ENCODE measurements at places on chromosomes 2 and 18.

DNA sequence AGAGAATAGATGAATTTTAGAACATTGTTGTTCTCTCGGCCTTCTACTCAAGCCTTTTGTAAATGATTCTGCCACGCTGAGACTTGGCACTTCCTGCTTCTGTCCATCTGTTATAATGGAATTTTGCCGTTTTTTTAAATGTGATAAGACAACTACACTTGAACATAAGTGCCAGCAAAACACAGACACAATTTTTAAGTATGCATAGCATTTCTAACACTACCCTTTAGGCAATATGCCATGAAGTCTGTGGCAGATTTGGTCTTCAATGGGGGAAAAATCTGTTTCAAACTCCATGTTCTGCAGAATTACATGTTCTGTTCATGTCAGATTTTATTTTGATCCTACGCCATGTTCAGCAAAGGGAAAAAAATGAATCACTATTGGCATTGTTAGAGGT lies 1170.7 kb upstream of the SLC39A10 start:
- no peaks in the 10 kb centered on the region for H3K27me3 ChIP-seq
- no peak overlapping the region for H3K27ac ChIP-seq
- H3K36me3 ChIP-seq: no peaks in the 10 kb centered on the region

- H3K27me3 ChIP-seq: no peaks in the 10 kb centered on the region
- no peaks in the 10 kb centered on the region for H3K4me1 ChIP-seq
- no peak overlapping the region for H3K4me3 ChIP-seq
- DNase-seq: no peak
Observed at GRCh38 chr2:19807866-19808265, 93.9 kb downstream of the TTC32 start.

GRCh38 chr18:5311301-5311989 lies 15.9 kb upstream of the ZBTB14 start:
- H3K4me3 ChIP-seq: no peak overlapping the region
- H3K27me3 ChIP-seq: no peaks in the 10 kb centered on the region

- no peaks in the 10 kb centered on the region for H3K27me3 ChIP-seq
- H3K4me3 ChIP-seq: no peak overlapping the region
- H3K27ac ChIP-seq: peak overlapping the region; percentile 77
- H3K4me1 ChIP-seq: no peaks in the 10 kb centered on the region
- no peak for DNase-seq
- H3K36me3 ChIP-seq: no peaks in the 10 kb centered on the region
Observed at GRCh38 chr2:98793897-98794830, 63.2 kb upstream of the MGAT4A start.

DNA sequence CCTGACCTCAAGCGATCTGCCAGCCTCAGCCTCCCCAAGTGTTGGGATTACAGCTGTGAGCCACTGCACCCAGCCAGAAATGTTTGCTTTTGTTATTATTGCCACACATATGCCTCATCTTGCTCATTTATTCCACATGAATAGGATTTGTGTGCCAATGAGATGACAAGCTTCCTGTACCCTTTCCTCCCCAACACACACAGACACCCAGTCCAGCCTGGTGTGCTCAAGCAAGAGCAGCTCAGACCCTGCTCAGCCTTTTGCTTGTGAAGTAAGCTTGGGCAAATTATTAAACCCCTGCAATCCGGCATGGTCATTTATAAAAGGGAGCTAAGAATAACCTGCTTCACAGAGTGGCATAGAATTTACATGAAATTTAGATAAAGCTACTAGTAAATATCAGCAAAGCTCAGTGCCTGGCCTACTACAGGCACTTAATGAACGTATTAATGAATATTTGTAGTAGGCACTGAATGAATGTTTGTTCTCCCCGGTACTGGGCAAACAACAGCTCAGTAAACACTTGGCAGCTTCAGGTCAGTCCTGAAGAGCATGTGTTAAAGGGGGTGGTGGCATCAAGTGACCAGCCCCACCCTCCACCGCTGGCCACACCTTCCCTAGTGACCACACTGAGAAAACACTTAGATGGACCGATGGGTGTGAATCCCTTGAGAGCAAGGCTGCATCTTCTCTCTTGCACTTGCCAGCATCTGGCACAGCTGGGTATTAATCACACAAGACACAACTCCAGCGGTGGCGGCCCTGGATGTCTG lies 280.2 kb downstream of the SRBD1 start:
- no peak overlapping the region for H3K4me3 ChIP-seq

- no peak overlapping the region for H3K4me3 ChIP-seq
- H3K36me3 ChIP-seq: no peaks in the 10 kb centered on the region
- no peaks in the 10 kb centered on the region for H3K27me3 ChIP-seq
- H3K4me1 ChIP-seq: no peaks in the 10 kb centered on the region
- no peak overlapping the region for H3K27ac ChIP-seq
Observed at GRCh38 chr2:19747310-19748072, 154.3 kb downstream of the TTC32 start.

GRCh38 chr18:24735624-24736231 lies 275.3 kb downstream of the HRH4 start:
- H3K4me1 ChIP-seq: no peaks in the 10 kb centered on the region
- H3K36me3 ChIP-seq: no peaks in the 10 kb centered on the region
- no peak overlapping the region for H3K4me3 ChIP-seq
- H3K27ac ChIP-seq: peak overlapping the region; percentile 66
- H3K27me3 ChIP-seq: no peaks in the 10 kb centered on the region

DNA sequence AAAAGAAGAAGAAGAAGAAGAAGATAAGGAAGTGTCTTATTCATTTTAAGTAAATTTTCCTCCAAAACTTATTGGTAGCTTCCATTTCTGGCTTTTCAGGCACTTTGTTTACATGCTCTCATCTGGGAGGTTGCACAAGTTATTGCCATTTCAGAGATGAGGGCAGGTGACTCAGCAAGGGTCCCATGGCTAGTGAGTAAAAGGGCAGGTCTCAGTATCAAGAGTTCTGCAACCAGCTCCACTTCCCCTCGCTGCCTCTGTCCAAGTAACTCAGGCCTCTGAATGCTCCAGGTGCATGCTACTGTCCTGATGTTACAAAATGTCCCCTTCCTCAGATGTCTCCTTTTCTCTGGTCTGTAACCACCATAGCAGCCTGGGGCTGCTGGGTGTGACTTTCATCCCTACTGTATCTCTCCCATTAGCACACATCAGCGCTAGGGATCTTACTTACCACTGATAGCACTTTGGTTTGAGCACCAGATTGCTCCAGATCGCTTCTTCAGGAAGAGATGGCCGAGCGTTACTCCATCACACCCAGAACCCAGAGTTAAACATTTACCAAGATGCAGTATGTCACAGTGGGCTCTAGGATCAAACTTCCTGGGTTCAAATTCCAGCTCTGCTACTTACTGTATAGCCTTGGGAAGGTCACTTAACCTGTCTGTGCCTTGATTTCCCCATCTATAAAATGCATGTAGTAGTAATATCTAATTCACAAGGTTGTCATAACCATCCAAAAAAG lies 57.4 kb upstream of the LAPTM4A start:
- no peaks in the 10 kb centered on the region for H3K4me1 ChIP-seq
- no peak overlapping the region for H3K4me3 ChIP-seq
- no peaks in the 10 kb centered on the region for H3K27me3 ChIP-seq
- H3K27ac ChIP-seq: no peak overlapping the region

- no peak overlapping the region for H3K4me3 ChIP-seq
- DNase-seq: no peak
- H3K4me1 ChIP-seq: no peaks in the 10 kb centered on the region
- no peaks in the 10 kb centered on the region for H3K27me3 ChIP-seq
Observed at GRCh38 chr2:170394641-170395387, 216.9 kb downstream of the MYO3B start.

GRCh38 chr2:166637051-166637450 lies 143.0 kb upstream of the SCN7A start:
- DNase-seq: no peak
- H3K27ac ChIP-seq: no peak overlapping the region
- H3K27me3 ChIP-seq: no peaks in the 10 kb centered on the region
- H3K4me1 ChIP-seq: no peaks in the 10 kb centered on the region
- H3K4me3 ChIP-seq: no peak overlapping the region

- no peak for DNase-seq
- no peak overlapping the region for H3K4me3 ChIP-seq
- H3K4me1 ChIP-seq: no peaks in the 10 kb centered on the region
- H3K27ac ChIP-seq: no peak overlapping the region
Observed at GRCh38 chr2:109563288-109563687, 50.5 kb downstream of the SEPTIN10 start.

- peaks cover 10% of the 10 kb centered on the region for H3K27me3 ChIP-seq
- peak overlapping the region; percentile 77 for H3K27ac ChIP-seq
- H3K4me3 ChIP-seq: no peak overlapping the region
- H3K36me3 ChIP-seq: no peaks in the 10 kb centered on the region
Observed at GRCh38 chr2:176552501-176553135, 283.4 kb downstream of the MTX2 start.

DNA sequence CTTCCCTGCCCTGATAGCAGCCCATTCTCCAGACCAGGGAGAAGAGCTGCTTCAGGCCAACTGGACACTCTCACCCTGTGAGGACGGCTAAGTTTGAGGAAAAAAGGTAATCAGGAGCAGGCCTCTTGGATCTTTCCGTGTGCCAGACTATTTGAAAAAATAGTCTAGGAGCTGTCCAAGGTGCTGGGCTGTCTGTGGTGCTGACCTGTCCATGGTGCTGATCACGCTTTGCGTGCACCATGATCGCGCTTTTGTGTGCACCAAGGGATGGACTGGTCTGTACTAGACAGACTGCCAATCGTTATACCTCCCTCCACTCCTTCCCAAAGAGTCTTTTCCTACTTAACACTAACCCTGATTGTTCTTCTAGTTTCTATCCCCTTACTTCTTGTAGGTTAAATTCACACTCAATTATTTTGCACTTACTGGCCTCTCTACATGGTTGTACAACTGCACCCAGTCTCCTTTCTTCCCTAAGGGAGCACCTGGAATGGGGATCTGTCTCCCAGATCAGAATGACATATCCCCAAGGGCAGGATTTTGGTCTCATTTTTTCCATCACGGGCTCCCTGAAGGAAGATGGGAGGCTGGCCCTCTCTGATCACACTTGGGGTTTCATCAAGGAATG lies 295.4 kb downstream of the CELF4 start:
- no peak for DNase-seq
- no peak overlapping the region for H3K27ac ChIP-seq
- H3K27me3 ChIP-seq: no peaks in the 10 kb centered on the region

DNA sequence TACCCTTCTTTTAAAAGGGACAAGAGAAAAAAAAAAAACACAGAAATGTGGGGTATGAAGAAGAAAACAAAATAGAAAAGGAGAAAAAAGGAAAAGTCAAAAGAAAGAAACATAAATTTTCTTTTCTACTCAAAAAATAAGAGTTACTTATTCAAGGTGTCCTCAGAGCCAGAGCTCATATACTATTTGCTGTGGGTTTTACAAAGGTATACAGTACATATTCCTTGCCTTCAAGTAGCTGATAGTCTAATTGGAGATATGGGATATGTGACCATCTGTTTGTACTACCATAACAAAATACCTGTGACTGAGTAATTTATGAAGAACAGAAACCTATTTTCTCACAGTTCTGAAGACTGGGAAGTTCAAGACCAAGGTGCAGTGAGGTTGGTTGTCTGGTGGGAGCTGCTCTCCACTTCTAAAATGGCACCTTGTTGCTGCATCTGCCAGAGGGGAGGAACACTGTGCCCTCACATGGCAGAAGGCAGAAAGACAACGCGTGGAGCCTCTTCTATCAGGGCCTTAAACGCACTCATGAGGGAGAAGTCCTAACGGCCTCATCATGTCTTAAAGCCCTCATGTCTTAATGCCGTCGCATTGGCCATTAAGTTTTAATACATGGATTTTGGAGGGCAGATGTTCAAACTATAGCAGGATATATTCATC lies 33.9 kb downstream of the NBAS start:
- H3K4me1 ChIP-seq: no peaks in the 10 kb centered on the region
- no peak overlapping the region for H3K4me3 ChIP-seq
- H3K36me3 ChIP-seq: no peaks in the 10 kb centered on the region
- no peak for DNase-seq
- H3K27me3 ChIP-seq: no peaks in the 10 kb centered on the region
- H3K27ac ChIP-seq: no peak overlapping the region

DNA sequence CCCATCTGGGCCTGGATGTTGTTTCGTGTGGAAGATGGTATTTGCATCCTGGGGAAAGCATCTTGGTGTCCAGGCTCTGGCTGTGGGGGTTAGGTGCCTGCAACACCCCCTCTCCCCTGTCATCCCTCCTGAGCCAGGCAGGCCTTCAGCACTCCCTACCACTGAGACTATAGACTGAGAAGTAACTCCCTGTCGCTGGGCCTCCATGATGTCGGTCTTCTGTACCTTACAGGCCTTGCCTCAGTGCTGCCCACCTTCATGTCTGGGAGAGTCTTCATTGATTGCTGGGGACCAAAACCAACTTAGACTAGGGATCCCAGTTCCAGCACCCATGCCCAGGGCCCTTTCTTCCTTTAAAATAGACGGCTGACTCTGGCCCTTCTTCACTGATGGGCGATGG lies 33.1 kb upstream of the DNMT3A start:
- H3K27me3 ChIP-seq: no peaks in the 10 kb centered on the region
- no peak overlapping the region for H3K27ac ChIP-seq
- H3K4me1 ChIP-seq: peaks cover 3% of the 10 kb centered on the region
- DNase-seq: no peak
- no peaks in the 10 kb centered on the region for H3K36me3 ChIP-seq

DNA sequence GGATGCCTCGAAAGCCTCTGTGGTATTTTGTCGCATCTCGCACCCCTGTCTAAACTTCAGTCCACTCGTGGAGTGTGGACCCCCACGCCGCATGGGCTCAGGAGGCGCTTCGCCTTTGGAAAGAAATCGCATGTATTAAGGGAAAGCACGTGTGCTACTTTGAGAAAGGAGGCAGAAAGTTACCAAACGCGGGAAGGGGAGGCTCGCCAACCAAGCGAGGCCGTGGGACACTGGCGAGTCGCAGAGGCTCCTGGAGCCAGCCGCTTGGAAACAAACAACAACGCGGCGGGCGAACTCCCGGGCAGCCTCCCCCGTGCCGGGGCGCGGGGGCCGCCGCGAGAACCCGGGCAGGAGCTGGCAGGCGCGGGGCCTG lies 455 bp upstream of the AGAP1 start:
- H3K27me3 ChIP-seq: no peaks in the 10 kb centered on the region
- no peak for DNase-seq
- H3K4me3 ChIP-seq: peak overlapping the region; percentile 75
- H3K4me1 ChIP-seq: no peaks in the 10 kb centered on the region
- H3K27ac ChIP-seq: peak overlapping the region; percentile 88

GRCh38 chr18:51038110-51038509 lies 8.1 kb downstream of the SMAD4 start:
- H3K27ac ChIP-seq: peak overlapping the region; percentile 3
- no peak overlapping the region for H3K4me3 ChIP-seq
- no peaks in the 10 kb centered on the region for H3K36me3 ChIP-seq
- H3K4me1 ChIP-seq: peaks cover 14% of the 10 kb centered on the region

GRCh38 chr2:212451786-212452231 lies 86.8 kb downstream of the ERBB4 start:
- no peak overlapping the region for H3K4me3 ChIP-seq
- no peak overlapping the region for H3K27ac ChIP-seq
- H3K36me3 ChIP-seq: no peaks in the 10 kb centered on the region
- DNase-seq: no peak
- H3K27me3 ChIP-seq: no peaks in the 10 kb centered on the region
- H3K4me1 ChIP-seq: no peaks in the 10 kb centered on the region
